ENCODE measurements at places on chromosomes 6 and 20.

DNA sequence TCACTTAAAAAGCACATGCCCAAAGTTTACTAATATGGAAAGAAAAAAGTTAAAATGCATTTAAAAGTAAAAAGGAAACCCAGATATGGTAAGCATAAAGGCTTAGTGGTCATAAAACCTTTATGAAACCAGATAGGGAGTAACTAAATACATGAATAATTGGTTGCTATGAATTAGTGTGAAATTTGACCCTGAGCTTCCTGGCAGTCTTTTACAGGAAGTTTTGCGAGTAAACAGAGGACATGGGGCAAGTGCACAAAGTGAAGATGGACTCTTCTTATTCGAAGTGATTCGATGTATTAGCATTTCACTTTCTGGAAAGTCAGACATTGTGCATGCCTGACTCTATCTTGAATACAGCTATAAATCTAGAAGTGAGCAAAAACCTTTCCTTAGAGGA is 90.9 kb upstream of the MLIP start:
- DNase-seq: no peak

DNA sequence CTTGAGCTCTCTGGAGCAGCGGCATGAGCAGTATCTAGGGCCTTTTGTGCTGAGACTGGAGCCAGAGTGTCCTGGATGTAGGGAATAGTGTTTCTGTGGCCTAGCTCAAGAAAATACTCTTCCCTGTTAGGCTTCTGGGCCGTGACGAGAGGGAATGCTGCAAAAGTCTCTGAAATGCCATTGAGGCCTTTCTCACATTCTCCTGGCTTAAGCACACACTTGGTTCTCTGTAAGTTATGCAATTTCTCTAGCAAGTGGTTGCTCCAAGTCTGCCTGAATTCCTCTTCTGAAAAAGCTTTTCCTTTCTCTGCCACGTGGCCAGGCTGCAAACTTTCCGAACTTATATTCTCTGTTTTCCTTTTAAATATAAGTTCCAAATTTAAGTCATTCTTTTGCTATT is 744.4 kb downstream of the GRIK2 start:
- DNase-seq: no peak

- no peak for DNase-seq
These were observed 1279.5 kb upstream of the CITED2 start for GRCh38 chr6:140653972-140654371.

GRCh38 chr20:38134427-38135270 is 30.4 kb downstream of the TGM2 start:
- DNase-seq: no peak

DNA sequence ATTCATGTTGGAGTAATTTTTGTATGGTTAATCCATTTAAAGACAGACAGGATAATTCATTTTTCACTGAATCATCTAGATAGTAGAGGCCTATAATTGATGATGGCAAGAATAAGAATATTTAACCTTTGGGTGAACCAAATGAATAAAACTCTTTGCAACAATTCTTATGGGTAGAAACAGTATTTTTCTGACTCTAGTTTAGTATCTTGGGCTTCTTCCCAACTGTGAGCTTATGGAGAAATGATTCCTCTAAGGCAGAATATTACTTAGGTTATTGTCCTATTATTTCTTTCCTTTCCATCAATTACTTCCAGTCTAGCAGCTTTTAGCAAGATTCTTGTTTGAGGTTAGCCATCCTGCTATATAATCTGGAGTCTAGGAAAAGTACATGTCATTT is 734.9 kb upstream of the FLRT3 start:
- no peak for DNase-seq

- no peak for DNase-seq
These were observed 204.6 kb downstream of the CBLN4 start for GRCh38 chr20:55800552-55801245.

- DNase-seq: no peak
These were observed 12.9 kb upstream of the ZNF391 start for GRCh38 chr6:27375613-27376079.

GRCh38 chr20:49594143-49594930 is 26.4 kb upstream of the PTGIS start:
- DNase-seq: peak; percentile 74

- no peak for DNase-seq
These were observed 13.5 kb downstream of the DYNLT1 start for GRCh38 chr6:158630938-158631616.

Measured in stimulated activated CD4-positive, alpha-beta T cell treated with anti-CD3 and anti-CD28 coated beads, Interleukin-2, amount 100 ng/mL, for 24 hours (primary cell).